Karpas-422 (cell line): ENCODE measurements at places on chromosomes 5 and 9. TPM values are rescaled to one million over a fixed set of nuclear protein-coding genes. Genes with fewer than 3 reads are reported as not detected.

DNA sequence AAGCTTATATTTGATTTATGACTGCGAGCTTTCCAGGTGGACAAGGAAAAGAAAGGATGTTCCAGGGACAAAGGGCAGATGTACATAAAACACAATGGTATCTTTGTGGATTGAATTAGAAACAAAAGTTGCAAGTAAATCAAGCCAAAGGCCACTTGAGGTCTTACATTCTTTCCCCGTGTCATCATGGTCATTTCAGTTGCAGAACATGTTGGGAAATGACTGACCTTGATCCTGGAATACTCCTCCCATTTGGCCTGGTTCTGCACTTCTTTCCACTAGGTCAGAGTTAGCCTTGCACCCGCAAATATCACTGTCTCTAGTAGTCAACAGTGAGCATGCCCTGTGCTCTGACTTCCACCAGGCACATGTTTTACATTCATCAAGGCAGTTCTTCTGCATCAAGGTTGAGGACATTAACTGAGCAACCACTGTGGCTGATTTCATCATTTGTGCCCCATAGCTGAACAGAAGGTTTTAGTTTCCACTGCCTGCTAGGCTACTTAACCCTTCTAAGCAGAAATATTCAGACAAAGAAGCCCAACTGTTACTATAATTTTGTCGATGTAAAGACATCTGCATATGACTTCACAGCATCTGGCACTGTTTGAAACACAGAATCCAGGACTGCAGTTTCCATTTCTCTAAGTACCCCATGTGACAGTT lies 1161.7 kb upstream of the DMAC1 start:
- no peaks in the 10 kb centered on the region for H3K36me3 ChIP-seq
- DNase-seq, result no peak
- no peak overlapping the region for H3K4me3 ChIP-seq
- H3K27ac ChIP-seq, result no peak overlapping the region

DNAJB5 gene
- 2.7 and 6.8 TPM in 2 replicates for total RNA-seq

GLDC gene
- total RNA-seq, result not detected in 2 replicates

GRCh38 chr9:15211815-15212495 lies 95.1 kb downstream of the TTC39B start:
- no peak for DNase-seq
- no peaks in the 10 kb centered on the region for H3K27me3 ChIP-seq
- H3K36me3 ChIP-seq, result no peaks in the 10 kb centered on the region
- no peak overlapping the region for H3K4me3 ChIP-seq
- H3K4me1 ChIP-seq, result peaks cover 9% of the 10 kb centered on the region
- no peak overlapping the region for H3K27ac ChIP-seq

GRCh38 chr9:1996156-1996555 lies 19.0 kb upstream of the SMARCA2 start:
- H3K27me3 ChIP-seq, result no peaks in the 10 kb centered on the region
- no peak overlapping the region for H3K27ac ChIP-seq
- H3K4me3 ChIP-seq, result no peak overlapping the region
- no peaks in the 10 kb centered on the region for H3K36me3 ChIP-seq
- DNase-seq, result no peak
- peaks cover 6% of the 10 kb centered on the region; the same call in 1 of the 2 replicates for H3K4me1 ChIP-seq
